ENCODE measurements at places on chromosomes 7 and 10. TPM values are rescaled to one million over a fixed set of nuclear protein-coding genes. Genes with fewer than 3 reads are reported as not detected.

H2AZ2 gene
- polyA plus RNA-seq, result 74.7 TPM

DNA sequence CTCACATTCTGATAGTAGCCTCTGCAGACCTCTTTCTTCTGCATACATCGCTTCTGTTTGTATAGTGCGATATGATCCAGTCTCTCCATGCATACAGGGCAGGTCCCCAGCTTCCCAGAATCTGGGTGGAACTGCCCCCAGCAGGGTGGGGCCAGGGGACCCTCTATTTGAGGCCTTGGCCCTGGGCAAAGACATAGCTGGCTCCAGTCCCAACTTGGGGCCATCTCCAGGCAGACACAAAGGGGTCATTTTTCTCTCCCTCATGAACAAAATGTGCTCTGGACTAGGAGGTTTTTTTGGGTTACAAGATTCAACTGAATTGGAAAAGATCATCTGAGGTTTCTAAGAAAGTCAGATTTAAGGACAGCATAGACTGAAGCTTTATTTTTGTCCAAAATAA is 21.1 kb upstream of the HSPA12A start:
- DNase-seq, result peak; percentile 28
- no peaks in the 10 kb centered on the region for H3K27me3 ChIP-seq
- H3K27ac ChIP-seq, result no peak overlapping the region
- H3K4me1 ChIP-seq, result no peaks in the 10 kb centered on the region
- no peak overlapping the region for H3K4me3 ChIP-seq

ZNF107 gene
- polyA plus RNA-seq, result 7.8 TPM

- H3K4me1 ChIP-seq, result no peaks in the 10 kb centered on the region
- no peak overlapping the region for H3K27ac ChIP-seq
- peaks cover 3% of the 10 kb centered on the region for H3K36me3 ChIP-seq
- peak; percentile 54 for DNase-seq
These were observed 49.8 kb downstream of the CARD11 start for GRCh38 chr7:2993868-2994267.

GRCh38 chr10:83983578-83984255 is 155.6 kb upstream of the GHITM start:
- H3K27ac ChIP-seq, result no peak overlapping the region
- no peak overlapping the region for H3K4me3 ChIP-seq
- H3K4me1 ChIP-seq, result no peaks in the 10 kb centered on the region
- H3K36me3 ChIP-seq, result no peaks in the 10 kb centered on the region
- no peak for DNase-seq

NACAD gene
- 0.30 TPM for polyA plus RNA-seq

PTPRZ1 gene
- polyA plus RNA-seq, result 1.4 TPM

ST8SIA6 gene
- not detected for polyA plus RNA-seq

DNA sequence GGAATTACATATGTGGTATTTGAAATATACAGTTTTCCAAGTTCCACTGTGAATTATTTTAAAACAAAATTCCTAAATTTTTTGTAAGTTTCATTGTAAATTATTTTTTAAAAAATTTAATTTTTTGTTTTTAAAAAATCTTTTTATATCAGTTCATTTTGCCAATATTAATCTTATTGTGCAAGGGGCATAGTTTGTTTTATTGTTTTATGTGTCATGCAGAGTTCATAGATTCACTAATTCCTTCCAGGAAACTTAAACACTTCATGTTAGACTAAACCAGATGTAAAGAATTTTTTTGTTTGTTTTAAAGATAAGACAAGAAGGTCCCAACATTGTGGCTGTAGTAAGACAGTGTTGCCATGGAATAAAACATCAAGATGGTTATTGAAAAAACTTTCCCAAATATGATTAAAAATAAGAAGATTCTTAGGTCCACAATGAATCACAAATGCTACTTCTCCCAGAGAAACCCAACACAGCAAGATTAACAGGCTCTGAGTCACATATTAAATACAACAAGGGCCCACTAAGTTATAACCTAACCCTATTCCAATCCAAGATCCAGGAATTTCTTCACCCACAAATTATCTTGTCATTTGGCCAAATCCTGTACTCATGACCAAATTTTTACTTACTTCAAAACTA is 464.7 kb upstream of the IGFBP3 start:
- no peaks in the 10 kb centered on the region for H3K27me3 ChIP-seq
- H3K4me1 ChIP-seq, result no peaks in the 10 kb centered on the region
- H3K36me3 ChIP-seq, result no peaks in the 10 kb centered on the region
- H3K27ac ChIP-seq, result no peak overlapping the region
- no peak for DNase-seq

VWA2 gene
- polyA plus RNA-seq, result 0.02 TPM

- DNase-seq, result no peak
- no peak overlapping the region for H3K27ac ChIP-seq
- no peaks in the 10 kb centered on the region for H3K27me3 ChIP-seq
- no peak overlapping the region for H3K4me3 ChIP-seq
These were observed 38.7 kb downstream of the CDK6 start for GRCh38 chr7:92797693-92798092.

CFAP46 gene
- not detected for polyA plus RNA-seq

GRCh38 chr10:132489053-132489703 is 48.4 kb upstream of the INPP5A start:
- H3K27me3 ChIP-seq, result no peaks in the 10 kb centered on the region
- no peak overlapping the region for H3K27ac ChIP-seq
- peak; percentile 41 for DNase-seq
- peaks cover 7% of the 10 kb centered on the region for H3K4me1 ChIP-seq

All from spleen (tissue), 13 donors.